ENCODE measurements at places on chromosomes 5 and 9. TPM values are rescaled to one million over a fixed set of nuclear protein-coding genes. Genes with fewer than 3 reads are reported as not detected.

Gene CDH6
- 34.9 TPM for total RNA-seq

DNA sequence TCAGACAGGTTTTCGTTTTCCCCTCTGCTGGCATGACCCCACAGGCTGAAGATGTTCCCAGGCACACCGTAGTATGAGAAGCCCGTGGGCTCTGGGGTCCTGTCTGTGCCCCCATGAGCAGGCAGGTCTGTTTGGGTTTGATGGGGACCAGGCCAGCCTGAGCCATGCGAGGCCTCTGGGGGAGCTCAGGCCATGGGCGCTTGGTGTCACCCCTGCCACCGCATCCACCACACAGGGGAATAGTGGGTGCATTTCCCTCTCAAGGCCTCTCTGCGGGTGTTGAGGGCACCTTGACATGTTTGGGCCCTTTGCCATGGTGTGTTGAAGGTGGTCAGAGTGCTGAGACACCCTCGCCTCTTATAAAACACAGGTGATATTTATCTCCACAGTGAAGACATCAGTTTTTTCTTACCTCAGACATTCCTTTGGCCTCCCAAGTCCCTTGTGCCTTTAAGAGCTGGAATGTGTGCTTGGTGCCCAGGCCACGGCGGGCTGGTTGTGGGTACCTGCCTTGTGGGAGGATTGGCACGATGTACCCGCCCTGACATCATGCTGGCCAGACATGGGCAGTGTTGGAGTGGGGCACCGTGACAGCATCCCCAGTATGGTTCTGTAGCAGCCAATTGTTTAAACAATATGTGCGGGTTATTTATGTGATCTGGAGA lies 68.3 kb downstream of the WNK2 start:
- no peak for DNase-seq

GRCh38 chr9:91416096-91416712 lies 7.4 kb downstream of the NFIL3 start:
- DNase-seq: no peak

DNA sequence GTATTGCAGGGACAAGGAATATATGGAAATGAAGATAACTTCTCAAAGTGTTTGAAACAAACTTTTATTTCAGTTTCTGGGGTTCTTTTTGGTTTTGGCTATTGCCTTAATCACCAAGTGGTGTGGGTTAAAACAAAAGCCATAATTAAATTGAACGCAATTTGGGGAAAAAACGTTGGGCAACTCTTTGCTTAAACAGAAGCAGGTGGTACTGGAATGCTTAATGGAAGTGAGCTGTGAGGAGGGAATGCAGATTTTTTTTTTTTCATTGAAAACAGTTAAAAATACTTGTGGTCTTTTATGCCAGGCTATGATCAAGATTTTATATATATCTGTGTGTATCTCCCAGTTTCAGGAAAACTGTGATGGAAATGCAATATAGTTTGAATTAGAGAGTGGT lies 195.7 kb upstream of the TUT7 start:
- DNase-seq: no peak

DNA sequence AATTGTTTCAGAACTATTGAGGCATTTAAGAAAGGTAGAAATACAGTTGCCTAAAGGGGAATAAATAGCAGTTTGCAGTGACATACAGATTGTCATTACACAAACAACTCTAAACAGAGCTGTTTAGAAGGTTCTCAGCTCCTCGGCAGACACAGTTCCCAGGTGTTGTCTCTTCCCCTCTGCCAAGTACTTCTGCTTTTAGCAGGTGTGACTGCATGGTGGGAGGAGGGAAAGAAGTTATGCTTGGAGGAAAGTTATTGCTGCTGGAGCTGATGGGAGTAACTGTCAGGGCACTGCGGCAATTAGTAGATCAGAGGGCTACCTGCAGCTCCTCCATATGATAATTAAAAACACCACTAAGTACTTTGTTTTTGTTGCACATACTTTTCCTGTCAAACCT lies 14.5 kb downstream of the EDIL3 start:
- no peak for DNase-seq

- DNase-seq: no peak
These were observed 80.0 kb downstream of the OTULIN start for GRCh38 chr5:14744296-14745187.

Gene ASTN2
- 4.1 TPM for total RNA-seq

Gene PURA
- total RNA-seq: 6.1 TPM

Measured in epithelial cell of proximal tubule (primary cell).